ENCODE measurements at places on chromosomes 16 and 17.
A peak's percentile ranks its signal among the peaks of the same experiment; 100 is the strongest.

- DNase-seq = no peak
Observed at GRCh38 chr16:80527297-80527696, 13.5 kb upstream of the DYNLRB2 start.

DNA sequence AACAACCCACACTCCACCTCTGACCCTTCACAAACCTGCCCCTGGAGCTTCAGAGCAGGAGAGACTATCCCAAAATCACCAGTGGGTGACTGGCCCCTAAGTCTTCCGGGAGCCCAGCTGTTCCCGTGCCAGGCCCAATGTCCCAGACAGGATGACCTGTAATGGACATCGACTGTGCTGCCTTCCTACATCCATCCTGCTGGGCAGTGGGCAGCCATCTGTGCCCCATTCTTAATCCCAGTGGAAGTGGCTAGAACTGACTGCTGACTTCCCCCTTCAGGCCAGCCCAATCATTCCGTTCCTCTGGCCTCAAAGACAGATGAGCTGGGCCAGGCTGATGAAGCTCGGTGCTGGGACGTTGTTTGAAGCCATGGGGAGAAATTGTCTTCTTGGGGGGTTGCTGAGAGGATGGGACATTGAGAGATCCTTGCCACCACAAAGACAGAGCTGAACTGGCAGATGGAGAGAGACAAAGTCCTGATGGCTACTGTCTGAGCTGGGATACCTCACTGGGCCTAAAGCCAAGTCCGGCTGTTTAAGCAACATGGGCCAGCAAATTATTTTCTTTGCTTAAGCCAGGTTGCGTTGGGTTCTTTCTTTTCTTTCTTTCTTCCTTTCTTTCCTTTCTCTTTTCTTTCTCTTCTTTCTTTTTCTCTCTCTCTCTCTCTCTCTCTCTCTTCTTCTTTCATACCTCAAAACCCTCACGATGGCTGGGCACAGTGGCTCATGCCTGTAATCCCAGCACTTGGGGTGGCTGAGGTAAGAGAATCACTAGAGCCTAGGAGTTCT, 17.9 kb upstream of the ALOX15B start:
- DNase-seq = no peak

- DNase-seq = no peak
Observed at GRCh38 chr16:14024283-14024682, 46.8 kb upstream of the MRTFB start.

DNA sequence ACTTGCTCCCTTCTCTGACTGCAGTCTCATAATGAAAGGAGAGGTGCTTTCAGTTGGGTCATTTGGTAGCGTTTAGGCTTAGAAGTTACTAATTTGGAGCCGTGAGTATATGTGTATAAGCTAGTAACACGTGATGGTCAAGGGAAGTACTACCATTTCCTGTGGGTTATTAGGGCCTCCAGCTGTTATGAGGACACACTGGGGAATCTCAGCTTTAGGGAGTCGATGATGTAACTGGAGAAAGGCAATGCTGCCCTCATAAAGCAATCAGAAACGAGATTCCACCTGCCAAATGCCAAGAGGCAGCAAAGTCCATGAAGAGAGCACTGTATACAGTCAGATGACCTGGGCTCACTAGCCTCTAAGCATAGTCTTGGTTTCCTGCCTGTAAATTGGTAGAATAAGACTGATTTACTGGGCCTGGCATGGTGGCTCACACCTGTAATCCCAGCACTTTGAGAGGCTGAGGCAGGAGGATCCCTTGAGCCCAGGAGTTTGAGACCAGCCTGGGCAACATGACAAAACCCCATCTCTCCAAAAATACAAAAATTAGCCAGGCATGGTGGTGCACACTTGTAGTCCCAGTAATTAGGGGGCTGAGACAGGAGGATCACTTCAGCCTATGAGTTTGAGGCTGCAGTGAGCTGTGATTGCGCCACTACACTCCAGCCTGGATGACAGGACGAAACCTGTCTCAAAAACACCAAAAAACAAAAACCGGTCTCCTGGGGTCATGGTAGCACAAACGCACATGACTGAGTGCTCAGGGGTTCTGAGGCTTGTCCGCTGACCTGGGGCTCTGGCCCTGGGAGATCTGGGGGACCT, 53.0 kb downstream of the SF3B3 start:
- DNase-seq = no peak

DNA sequence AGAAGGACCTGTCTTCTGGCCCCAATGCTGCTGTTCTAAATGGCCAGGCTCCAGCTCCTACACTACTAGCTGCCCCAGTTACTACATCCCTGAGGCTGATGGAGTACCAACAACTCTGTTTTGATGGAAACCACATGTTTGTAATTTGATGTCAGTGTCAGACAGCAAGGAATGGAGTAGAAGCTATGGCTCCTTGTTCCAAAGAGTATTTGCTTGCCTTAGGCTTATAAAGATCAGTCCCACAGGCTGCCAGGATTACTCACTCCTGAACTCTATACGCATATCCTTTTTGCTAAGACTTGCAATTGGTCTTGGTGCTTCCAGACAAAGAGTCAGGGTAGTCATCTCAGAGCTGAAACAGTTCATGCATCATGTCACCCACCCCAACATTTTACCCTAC, 139.6 kb downstream of the HS3ST3A1 start:
- no peak for DNase-seq

- DNase-seq = no peak
Observed at GRCh38 chr17:47778184-47778635, 43.4 kb downstream of the OSBPL7 start.

- DNase-seq = peak; percentile 3
Observed at GRCh38 chr16:28845293-28845692, 855 bp downstream of the TUFM start.

- DNase-seq = no peak
Observed at GRCh38 chr17:2138318-2138717, 83.4 kb downstream of the HIC1 start.

DNA sequence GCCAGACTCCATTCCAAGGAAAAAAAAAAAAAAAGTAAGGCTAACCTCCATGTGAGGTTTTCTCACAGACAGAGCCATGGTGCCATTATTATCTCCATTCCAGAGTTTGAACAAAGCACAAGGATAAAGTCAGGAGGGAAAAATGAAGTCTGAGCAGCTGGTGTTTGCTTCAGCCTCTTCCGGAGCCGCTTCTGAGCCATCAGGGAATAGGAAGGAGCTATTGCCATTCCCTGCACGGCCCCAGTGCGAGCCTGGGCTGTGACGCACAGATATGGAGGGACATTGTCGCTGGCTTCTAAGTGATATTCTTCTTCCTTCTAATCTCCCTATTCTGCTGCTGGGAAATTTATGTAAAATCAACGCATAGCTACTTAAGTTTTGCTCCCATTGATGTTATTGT, 69.5 kb upstream of the PIRT start:
- DNase-seq = no peak

DNA sequence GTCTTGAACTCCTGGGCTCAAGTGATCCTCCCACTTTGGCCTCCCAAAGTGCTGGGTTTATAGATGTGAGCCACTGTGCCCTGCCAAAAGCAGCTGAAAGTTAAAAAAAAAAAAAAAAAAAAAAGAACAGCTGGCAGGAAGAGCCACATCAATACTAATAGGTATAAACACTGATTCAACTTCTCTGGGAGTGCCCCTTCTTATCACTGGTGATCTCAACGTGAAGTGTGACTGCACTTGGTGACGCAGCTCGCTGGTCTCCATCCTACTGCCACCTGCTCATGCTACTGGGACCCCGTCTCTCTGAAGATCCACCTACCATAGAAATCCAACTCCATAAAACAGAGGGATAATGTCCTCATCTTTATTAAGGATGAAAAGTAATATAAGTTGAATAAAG, 40.8 kb downstream of the RNF157 start:
- DNase-seq = no peak

DNA sequence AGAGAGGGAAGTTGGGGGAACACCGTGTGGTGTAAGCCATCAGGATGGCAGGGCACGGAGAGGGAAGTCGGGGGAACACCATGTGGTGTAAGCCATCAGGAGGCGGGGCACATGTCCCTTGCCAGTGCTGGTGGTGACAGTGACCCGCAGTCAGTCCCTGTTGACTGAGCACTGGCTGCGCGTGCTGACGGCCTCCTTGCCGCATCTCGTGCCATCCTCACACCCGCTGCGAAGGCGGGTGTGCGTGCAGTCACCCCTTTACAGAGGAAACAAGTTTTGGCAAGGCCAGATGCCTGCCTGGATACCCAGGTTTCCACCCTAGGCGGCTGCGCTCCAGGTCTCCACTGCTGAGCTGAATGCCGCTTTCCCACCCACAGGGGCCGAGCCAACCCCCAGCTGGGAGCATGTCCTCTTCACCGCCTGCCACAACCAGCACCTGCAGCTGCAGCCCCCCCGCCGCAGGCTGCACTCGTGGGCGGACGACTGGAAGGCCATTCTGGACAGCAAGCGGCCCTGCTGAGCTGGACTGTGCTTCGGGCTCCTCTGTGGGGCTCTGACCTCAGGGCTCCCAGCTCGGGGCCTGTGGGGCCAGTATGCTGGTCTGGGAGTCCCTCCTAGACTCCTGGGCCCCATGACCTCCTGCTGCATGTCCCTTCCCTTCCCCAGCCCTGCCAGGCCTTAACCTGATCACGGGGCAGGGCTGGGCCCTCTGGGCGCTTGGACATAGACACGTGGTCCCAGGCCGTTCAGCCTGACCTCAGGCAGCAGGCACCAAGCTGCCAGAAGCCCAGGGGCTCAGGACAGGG, 43.5 kb downstream of the NT5M start:
- DNase-seq = no peak
